Naive thymus-derived CD4-positive, alpha-beta T cell (primary cell): ENCODE measurements at places on chromosomes 5 and 9. TPM values are rescaled to one million over a fixed set of nuclear protein-coding genes. Genes with fewer than 3 reads are reported as not detected.

- no peaks in the 10 kb centered on the region for H3K27me3 ChIP-seq
- peaks cover 40% of the 10 kb centered on the region for H3K4me1 ChIP-seq
- no peak overlapping the region for H3K4me3 ChIP-seq
- DNase-seq = no peak
- no peak overlapping the region for H3K27ac ChIP-seq
These were observed 79.3 kb downstream of the RXRA start for GRCh38 chr9:134405527-134405926.

The ACSL6 gene
- total RNA-seq = 21.0 TPM

DNA sequence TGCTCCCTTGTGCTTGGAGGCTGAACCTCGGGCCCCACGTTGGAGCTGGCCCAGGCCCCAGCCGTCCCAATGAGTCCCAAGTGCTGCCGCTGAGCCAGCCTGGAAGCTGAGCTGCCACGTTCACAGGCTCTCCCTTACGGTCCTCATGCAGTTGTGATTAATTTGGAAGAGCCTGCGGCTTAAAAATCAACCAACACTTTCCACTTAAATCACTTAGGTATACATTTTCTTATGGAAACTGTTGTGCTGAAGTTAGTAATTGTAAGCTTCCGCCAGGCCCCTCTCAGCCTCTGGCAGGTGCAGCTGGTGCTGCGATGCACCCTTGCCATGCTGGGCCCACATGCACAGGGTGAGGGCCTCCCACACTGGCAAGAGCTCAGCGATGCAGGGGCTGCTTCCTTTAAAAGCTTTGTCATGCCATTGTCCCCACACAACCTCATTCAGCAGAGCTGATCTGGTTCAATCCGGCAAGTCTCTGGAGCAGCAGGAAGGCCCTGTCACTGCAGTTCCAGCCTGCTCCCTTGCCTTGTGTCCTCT is 61.0 kb downstream of the IPPK start:
- no peak overlapping the region for H3K27ac ChIP-seq
- H3K27me3 ChIP-seq = no peaks in the 10 kb centered on the region
- no peak overlapping the region for H3K4me3 ChIP-seq

DNA sequence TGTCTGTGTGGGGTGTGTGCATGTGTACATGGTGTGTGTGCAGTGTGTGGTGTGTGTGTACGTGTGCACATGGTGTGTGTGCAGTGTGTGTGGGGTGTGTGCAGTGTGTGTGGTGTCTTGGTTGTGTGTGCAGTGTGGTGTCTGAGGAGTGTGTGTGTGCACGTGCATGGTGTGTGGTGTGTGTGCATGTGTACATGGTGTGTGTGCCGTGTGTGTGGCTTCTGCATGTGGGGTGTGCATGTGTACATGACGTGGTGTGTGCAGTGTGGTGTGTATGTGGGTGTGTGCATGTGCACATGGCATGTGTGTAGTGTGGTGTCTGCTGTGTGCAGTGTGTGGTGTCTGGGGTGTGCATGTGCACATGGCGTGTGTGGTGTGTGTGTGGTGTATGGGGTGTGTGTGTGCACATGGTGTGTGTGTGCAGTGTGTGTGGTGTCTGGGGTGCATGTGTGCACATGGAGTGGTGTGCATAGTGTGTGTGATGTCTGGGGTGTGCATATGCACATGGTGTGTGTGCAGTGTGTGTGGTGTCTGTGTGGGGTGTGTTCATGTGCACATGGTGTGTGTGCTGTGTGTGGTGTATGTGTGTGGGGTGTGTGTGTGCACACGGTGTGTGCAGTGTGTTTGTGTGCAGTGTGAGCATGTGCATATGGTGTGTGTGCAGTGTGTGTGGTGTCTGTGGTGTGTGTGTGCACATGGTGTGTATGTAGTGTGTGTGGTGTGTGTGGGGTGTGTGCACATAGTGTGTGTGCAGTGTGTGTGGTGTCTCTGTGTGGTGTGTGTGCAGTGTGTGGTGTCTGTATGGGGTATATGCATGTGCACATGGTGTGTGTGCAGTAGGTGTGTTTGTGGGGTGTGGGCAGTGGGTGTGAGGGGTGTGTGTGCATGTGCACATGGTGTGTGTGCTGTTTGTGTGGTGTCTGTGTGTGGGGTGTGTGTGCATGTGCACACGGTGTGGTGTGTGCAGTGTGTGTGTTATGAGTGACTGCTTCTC is 40.6 kb upstream of the ZNG1F start:
- H3K36me3 ChIP-seq = no peaks in the 10 kb centered on the region
- no peaks in the 10 kb centered on the region for H3K27me3 ChIP-seq
- DNase-seq = no peak
- no peak overlapping the region for H3K27ac ChIP-seq
- no peak overlapping the region for H3K4me3 ChIP-seq

DNA sequence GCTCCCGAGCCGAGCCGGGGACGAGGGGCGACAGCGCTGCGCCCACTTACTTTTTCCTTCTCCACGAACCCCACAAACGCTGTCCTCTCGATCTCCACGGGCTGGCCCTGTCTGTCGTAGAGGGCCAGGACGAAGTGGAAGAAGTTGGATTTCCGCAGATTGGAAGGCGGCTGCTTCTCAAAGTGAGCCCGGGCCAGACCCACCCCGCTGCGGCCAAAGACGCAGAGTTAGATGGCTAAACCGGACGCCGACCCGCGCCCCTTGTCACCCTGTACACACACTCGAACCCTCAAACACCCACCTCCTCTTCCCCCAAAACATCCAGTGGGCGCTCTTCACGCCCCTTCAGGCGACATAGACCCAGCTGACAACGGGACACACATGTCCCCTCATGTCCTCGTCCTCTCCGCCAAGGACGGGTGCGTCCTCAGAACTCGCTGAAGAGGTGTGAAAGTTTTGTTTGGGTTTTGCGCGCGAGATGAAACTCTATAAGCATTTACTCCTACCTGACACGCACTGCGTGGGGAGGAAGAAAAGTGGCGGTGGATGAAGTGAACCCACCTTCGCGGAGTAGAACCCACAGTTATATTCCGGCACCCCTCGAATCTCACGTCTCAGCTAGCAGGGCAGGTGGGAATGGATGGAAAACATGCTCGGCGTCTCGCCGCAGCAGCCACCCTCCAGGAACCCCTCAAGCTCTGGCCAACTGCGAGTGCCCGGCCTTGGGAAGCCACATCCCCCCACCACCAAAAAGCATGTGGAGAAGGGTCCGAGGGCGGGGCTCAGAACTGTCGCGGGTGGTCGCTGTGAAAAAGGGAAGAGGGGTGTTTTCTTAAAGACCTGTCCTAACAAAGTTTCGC is 2.6 kb downstream of the EBF1 start:
- peaks cover 17% of the 10 kb centered on the region for H3K27me3 ChIP-seq
- no peak for DNase-seq
- H3K36me3 ChIP-seq = no peaks in the 10 kb centered on the region
- H3K27ac ChIP-seq = no peak overlapping the region
- peak overlapping the region; percentile 31 for H3K4me3 ChIP-seq

The CARD9 gene
- 19.9 TPM for total RNA-seq

The CDX1 gene
- total RNA-seq = not detected

- H3K27ac ChIP-seq = no peak overlapping the region
- H3K4me3 ChIP-seq = no peak overlapping the region
- peaks cover 32% of the 10 kb centered on the region for H3K36me3 ChIP-seq
- no peaks in the 10 kb centered on the region for H3K27me3 ChIP-seq
- H3K4me1 ChIP-seq = no peaks in the 10 kb centered on the region
- no peak for DNase-seq
These were observed 41.0 kb downstream of the PCDHGC5 start for GRCh38 chr5:141529873-141530272.

The HAVCR1 gene
- total RNA-seq = 6.3 and 7.7 TPM in 2 replicates

GRCh38 chr9:130687615-130688014 is 6.0 kb upstream of the EXOSC2 start:
- no peak for DNase-seq
- no peaks in the 10 kb centered on the region for H3K36me3 ChIP-seq
- H3K27me3 ChIP-seq = no peaks in the 10 kb centered on the region
- H3K4me3 ChIP-seq = no peak overlapping the region
- H3K27ac ChIP-seq = no peak overlapping the region

GRCh38 chr9:108416324-108416723 is 439.5 kb downstream of the ACTL7B start:
- no peaks in the 10 kb centered on the region for H3K36me3 ChIP-seq
- H3K27me3 ChIP-seq = no peaks in the 10 kb centered on the region
- DNase-seq = no peak
- no peak overlapping the region for H3K4me3 ChIP-seq
